ENCODE measurements at places on chromosomes 6 and 20.

- no peak for ATAC-seq
Measured at GRCh38 chr6:157981132-157981394, 600 bp upstream of the SYNJ2 start.

- ATAC-seq, result no peak
Measured at GRCh38 chr20:24747881-24748595, 201.0 kb upstream of the CST7 start.

DNA sequence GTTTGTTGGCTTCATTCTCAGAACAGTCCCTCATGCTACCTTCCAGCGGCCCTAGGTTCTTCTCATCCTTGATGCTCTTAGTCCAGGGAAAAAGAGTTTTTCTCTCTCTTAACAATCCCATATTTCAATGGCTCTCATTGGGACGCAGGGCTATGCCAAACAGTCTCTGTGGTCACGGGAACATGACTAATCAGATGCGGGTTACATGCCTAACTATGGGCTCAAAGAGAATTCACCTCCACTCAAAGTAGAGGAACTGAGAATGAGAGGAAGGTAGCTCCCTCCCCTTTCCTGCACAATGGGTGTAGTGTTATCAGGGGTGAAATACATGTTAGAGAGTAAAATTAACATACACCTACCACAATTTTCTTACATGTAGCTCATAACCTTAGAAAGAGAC, 18.1 kb upstream of the ATRN start:
- no peak for ATAC-seq

DNA sequence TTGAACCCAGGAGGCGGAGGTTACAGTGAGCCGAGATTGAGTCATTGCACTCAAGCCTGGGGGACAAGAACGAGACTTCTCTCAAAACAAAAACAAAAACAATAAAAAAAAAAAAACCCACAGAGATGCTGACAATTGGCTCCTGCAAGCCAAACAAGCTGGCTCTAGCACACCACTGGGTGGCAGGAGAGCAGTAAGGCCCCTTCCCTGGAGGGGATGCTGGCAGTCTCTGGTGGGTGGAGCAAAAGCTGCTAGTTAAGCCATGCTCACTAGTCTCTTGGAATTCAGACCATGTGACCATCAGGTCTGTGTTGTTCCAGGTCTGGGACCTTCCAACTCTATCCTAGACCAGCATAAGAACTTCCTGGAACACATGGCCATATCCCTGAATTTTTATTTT, 18.9 kb upstream of the DSN1 start:
- no peak for ATAC-seq

DNA sequence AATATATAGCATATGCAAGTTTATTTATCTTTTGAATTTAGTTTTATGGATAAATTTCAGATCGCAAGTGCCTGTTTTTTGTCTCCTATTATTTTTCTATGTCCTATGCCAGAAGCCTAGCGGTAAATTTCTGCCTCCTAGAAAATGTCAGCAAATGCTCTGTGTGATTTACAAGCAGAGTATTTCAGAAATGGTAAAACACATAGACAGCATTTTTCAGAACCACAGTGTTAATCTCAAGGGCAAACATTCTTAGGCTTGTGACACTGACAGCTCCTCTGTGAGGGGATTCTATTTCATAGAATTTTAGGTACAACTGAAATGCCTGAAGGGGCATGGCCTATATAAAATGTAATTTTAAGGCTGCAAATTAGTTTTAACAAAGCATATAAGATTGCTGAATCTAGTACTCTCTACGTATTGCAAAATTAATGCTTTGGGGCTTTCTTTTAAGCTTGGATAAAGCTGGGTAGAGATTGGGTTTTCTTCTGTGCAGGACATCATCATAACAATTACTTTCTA, 89.9 kb upstream of the PTCHD4 start:
- no peak for ATAC-seq

GRCh38 chr6:1773700-1774099, 164.0 kb downstream of the FOXC1 start:
- no peak for ATAC-seq

- no peak for ATAC-seq
Measured at GRCh38 chr20:57043091-57043490, 223.3 kb downstream of the BMP7 start.

DNA sequence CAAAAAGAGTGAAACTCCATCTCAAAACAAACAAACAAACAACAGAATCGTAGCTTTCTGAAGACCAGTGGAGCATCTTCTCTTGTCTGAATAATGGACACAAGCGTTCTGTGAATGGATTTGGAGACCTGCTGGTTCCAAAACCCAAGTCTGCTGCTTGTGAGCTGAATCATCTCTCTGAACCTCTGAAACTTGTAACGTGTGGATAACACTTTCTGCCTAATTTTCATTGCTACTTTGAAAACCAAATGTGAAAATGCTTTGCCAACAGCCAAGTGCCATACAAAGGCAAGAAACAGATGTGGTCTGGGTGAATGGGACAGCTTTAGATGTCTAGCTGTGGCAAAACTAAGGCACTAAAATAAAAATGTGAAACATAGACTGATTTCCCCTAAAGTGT, 44.3 kb downstream of the PHACTR1 start:
- no peak for ATAC-seq

Measured in activated CD4-positive, CD25-positive, alpha-beta regulatory T cell treated with anti-CD3 and anti-CD28 coated beads, Interleukin-2, amount 50 U/mL, for 24 hours (primary cell).